Endodermal cell (in vitro differentiated cells): ENCODE measurements at places on chromosomes 13 and 19. TPM values are rescaled to one million over a fixed set of nuclear protein-coding genes. Genes with fewer than 3 reads are reported as not detected.

Gene PRR22
- 3.3 and 3.6 TPM in 2 replicates for total RNA-seq

Gene ERICH4
- not detected in 2 replicates for total RNA-seq

Gene GNG7
- 8.0 to 12.4 TPM (median 11.3 TPM) in 3 replicates for total RNA-seq

Gene FLT3LG
- total RNA-seq: 0.75 to 2.3 TPM (median 1.2 TPM) in 3 replicates

Gene ATP8A2
- total RNA-seq: 1.3 to 1.8 TPM (median 1.6 TPM) in 3 replicates

Gene ANO8
- total RNA-seq: 29.5 to 45.3 TPM (median 32.5 TPM) in 3 replicates

Gene TNNT1
- 22.9 and 28.3 TPM in 2 replicates for total RNA-seq

Gene FUT6
- total RNA-seq: not detected in 2 replicates

Gene DDA1
- 23.9 to 42.3 TPM (median 38.4 TPM) in 3 replicates for total RNA-seq

Gene IL11
- total RNA-seq: 1.7 and 2.3 TPM in 2 replicates

Gene ZNF324
- total RNA-seq: 5.0 to 8.0 TPM (median 7.0 TPM) in 3 replicates

Gene HSH2D
- 0.43 and 0.68 TPM in 2 replicates for total RNA-seq

Gene CCDC9
- total RNA-seq: 33.4 and 33.8 TPM in 2 replicates

Gene NANOS3
- total RNA-seq: 0.64 TPM in 1 of 2 replicates, not detected in the other
